ENCODE measurements at places on chromosomes 2 and 18.

DNA sequence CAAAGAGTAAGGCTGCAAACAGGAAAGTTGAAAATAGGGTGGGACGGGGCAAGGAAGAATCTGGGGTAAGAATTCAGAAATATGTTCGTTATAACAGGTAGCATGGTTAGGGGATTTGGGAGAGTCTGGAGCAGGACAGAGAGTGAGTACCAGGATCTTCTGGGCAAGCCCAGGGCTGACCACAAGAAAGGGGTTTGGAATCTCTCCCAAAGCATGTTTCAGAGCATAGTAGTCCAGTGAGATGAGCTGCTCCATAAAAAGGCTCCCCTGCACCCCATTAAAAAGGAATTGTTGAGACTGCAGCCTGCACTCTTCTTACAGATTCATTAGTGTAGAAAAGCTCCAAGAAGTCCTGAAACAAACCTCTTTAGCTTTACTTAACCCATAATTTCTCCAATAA, 291.1 kb downstream of the MTX2 start:
- no peak for DNase-seq

DNA sequence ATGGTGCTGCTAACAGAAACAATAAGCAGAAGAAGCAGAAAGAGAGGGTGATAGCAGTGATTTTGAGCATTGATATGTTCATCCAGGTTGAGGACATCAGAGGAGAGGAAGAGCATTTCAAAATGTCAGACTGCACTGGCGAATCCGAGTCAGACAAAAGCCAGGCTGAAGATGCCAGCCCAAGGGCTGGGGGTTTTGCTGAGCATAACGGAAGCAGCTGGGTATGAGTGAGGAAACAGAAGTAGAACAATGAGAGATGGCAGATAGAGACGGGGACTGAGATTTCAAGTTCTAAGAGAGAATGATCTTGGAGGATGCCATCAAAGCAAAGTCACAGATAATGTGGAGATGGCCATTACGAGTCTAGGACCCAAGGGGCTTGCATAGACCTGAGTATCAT, 151.2 kb downstream of the RNF144A start:
- no peak for DNase-seq

DNA sequence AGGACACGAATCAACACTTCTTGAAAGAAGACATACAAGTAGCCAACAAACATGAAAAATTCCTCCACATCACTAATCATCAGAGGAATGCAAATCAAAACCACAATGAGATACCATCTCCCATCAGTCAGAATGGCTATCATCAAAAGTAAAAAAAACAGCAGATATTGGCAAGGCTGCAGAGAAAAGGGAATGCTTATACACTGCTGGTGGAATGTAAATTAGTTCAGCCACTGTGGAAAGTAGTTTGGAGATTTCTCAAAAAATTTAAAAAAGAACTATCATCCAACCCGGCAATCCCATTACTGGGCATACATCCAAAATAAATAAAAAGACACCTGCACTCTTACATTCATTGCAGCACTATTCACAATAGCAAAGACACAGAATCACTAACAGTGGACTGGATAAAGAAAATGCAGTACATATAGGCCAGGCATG, 78.7 kb downstream of the GRB14 start:
- no peak for DNase-seq

- no peak for DNase-seq
Observed at GRCh38 chr2:46252891-46253659, 44.1 kb upstream of the EPAS1 start.

DNA sequence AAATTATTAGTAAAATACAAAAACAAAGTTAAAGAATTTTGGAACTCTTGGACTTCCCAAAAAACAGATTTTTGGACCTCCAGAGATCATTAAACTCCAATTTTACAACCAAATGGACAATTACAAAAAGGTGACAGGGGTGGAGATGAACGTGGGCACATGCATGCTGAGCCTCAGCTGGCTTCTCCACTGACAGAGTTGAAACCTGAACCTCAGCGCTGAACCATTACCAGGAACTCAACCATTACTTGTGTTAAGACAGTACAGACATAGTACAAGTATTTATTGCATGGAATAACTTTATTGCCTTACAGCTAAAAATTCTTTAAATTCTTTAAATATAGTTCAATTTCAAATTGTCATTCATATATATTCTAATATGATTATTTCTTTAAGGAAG, 33.0 kb upstream of the KIDINS220 start:
- DNase-seq, result no peak

DNA sequence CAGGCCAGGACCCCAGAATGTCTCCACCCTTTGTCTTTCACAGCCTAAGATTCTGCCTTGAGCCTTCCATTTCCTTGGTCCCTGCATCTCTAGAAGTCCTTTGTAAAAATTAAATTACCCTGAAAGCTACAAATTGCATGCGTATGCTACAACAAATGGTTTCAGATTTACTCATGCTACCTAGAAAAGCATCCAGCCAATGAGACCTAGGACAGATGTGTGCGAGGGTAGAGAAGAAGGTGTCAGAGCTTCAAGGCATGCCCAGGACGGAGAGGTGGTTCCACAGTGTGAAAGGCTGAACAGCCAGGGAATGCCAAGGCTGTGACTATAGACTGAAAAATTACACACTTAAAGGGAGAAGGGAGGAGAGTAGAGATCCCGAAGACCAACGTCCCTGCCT, 40.2 kb downstream of the CCBE1 start:
- no peak for DNase-seq

GRCh38 chr2:102664471-102664909, 45.1 kb downstream of the SLC9A2 start:
- DNase-seq, result no peak

GRCh38 chr18:12606592-12607315, 51.2 kb downstream of the SPIRE1 start:
- no peak for DNase-seq

DNA sequence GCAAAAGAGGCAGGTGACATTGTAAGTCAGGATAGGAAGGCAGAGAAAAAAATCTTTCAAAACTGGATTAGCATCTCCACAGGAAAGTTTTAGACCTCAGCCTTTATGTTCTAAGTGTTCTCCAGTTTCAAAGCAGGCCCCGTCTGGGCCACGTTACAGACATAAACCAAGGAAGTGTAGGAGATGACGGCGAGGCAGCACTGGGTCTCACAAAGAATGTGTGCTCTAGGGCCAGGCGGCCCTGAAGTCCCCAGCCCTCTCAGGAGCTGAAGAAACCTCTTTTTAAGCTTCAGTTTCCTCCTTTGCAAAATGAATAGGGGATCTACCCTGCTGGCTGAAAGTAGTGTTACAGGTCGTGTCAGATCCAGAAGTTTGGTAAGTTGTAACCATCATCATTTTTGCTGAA, 81.7 kb downstream of the SPRED2 start:
- no peak for DNase-seq

DNA sequence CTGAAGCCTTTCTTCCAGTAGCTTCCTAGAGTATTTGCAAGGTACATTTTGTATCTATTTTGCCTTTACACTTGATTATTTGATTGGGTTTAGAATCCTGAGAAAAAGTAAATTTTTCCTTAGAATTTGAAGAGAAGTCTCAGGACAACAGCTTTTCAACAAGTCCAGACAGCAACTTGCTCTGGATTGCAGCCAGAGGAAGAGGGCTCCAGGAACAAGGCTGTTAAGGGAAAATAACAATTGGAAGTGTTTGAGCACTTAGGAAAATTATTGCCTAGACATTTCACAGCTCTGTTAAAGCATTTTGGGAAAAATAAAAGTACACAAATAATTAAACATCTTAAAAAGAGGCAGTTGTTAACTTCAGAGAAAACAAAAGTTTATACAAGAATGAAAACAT, 58.3 kb upstream of the RAPGEF4 start:
- no peak for DNase-seq

DNA sequence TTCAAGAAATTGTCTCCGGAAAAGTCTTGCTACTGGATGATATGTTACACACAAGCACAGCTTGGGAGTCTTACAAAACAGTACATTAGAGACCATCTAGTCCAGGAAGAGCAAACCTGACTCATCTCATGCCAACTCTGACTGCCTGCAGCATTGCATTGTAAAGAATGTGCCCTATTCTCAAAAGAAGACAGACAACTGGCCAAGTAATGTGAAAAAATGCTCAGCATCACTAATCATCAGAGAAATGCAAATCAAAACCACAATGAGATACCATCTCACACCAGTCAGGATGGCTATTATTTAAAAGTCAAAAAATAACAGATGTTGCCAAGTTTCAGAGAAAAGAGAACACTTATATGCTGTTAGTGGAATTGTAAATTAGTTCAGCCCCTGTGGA, 42.7 kb upstream of the GORASP2 start:
- DNase-seq, result no peak

DNA sequence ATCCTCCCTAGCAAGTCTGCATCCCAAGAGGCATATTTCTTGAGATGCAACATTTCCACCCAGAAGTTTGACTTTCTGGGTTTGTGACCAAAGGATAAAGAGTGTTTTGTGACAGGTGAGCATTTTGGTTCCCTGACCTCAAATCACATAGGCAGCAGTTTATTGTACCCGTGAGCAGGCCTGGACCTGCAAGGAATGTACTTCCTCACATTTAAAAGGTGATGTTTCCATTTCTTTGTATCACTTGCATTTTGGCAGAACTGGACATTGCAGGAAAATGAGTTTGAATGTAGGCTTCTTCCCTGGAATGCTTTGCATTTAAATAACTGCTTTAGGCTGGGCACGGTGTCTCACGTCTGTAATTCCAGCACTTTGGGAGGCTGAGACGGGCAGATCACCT, 160.7 kb downstream of the ALPK2 start:
- no peak for DNase-seq

Measured in stimulated activated CD8-positive, alpha-beta memory T cell treated with anti-CD3 and anti-CD28 coated beads, Interleukin-7, amount 100 ng/mL, for 1 hour (primary cell).